ENCODE measurements at places on chromosomes 6 and 20.

- no peak for DNase-seq
Observed at GRCh38 chr20:25238319-25239037, 9.4 kb upstream of the PYGB start.

DNA sequence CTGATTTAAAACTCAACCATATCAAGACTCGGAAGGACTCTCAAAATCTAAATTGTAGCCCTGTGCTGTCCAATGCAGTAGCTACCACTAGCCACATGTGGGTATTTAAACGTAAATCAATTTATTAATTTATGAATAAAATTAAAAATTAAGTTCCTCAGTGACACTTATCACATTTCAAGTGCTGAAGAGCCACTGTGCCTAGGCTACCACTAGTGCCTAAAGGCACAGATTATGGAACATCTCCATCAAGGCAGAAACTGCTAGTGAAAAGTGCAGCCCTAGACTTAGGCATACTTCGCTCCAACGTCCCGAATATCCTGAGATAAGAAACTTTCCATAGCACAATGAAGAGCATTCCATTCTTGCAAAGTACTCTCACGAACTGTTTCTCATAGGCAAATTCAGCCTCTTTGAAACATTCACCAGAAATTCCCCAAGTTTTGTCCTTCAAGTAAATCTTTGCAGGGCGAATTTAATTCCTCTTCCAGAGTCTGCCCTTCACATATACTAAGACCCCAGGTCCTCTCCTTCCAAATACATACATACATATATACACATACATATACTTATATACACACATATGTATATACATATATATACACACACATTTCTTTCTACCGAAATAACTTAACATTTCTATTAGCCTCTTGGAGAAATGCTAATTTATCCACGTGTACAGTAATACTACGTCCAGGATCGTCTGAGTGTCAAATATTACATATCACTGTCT lies 1.3 kb downstream of the SUPT3H start:
- DNase-seq, result no peak

DNA sequence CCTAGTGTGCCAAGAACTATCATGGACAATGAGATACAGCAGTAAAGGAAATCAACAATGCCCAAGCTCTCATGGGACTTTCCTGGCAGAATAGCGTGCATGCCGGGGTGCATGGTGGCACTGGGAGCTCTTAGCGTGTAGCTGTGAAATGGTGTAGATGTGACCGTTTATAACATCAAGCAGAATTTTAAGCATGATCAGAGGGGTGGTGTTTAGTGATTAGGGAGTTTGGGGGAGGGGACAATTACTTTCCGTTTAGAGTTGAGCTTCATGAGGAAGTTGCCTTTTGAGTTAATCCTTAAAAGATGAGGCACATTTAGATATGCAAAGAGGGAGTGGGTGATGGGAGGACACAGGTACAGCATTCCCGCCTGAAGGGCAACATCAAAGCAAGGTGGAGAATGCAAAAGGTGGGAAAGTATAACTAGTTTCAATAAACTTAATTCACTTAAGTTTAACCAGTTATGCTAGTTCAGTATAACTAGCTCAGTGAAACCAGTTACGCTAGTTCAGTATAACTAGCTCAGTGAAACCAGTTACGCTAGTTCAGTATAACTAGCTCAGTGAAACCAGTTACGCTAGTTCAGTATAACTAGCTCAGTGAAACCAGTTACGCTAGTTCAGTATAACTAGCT lies 661.6 kb downstream of the QKI start:
- DNase-seq, result no peak

GRCh38 chr6:42338744-42339222 lies 112.9 kb downstream of the TRERF1 start:
- DNase-seq, result peak; percentile 66

DNA sequence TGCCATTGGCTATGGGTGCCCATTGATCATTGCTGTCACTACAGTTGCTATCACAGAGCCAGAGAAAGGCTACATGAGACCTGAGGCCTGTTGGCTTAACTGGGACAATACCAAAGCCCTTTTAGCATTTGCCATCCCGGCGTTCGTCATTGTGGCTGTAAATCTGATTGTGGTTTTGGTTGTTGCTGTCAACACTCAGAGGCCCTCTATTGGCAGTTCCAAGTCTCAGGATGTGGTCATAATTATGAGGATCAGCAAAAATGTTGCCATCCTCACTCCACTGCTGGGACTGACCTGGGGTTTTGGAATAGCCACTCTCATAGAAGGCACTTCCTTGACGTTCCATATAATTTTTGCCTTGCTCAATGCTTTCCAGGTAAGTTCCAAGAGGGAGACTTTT lies 16.4 kb downstream of the ADGRF4 start:
- no peak for DNase-seq

GRCh38 chr6:2542858-2543218 lies 207.9 kb downstream of the MYLK4 start:
- DNase-seq, result peak; percentile 39

GRCh38 chr20:34364223-34364506 lies 1.1 kb downstream of the ITCH start:
- DNase-seq, result no peak

DNA sequence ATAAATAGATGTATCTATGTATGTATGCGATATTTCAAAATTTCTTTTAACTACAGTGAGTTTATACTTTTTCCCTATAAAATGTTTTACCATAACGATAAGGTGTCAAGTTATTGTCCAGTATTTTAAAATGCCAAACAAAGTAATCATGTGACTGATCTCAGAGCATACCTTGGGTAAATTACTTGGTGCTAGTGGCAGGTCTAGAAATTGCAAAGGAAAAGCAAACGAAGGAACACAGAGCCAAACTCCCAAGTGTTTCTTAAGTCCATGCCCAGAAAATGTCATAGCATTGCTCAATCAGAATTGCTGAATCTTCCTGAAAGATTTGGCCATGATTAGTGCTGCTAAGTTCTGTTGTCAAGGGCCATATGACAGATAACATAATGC lies 77.5 kb downstream of the CAP2 start:
- DNase-seq, result no peak

DNA sequence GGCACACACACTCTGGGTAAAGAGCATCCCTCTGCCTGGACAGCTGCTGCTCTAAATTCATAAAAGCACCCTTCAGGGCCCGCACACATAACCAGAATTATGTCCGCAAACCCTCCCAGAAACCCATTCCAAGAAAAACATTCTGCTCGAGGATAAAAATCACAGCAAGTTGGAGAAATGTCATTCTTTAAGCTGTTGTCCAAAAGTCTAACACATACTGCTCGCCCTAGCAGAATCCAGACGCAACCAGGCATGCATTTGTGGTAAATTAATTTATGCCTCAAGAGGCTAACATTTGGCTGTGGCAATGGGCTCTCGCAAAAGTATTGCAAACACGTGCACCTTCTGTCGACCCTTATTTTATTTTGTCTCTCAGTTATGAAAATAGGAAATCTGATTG lies 116.1 kb upstream of the INSM1 start:
- DNase-seq, result no peak

GRCh38 chr20:43514648-43514999 lies 7.1 kb downstream of the L3MBTL1 start:
- DNase-seq, result no peak

- no peak for DNase-seq
Observed at GRCh38 chr20:32806356-32806755, 13.4 kb upstream of the MAPRE1 start.

GRCh38 chr6:119673741-119674140 lies 324.2 kb upstream of the MAN1A1 start:
- DNase-seq, result no peak

- no peak for DNase-seq
Observed at GRCh38 chr6:14957355-14958059, 288.4 kb upstream of the JARID2 start.

DNA sequence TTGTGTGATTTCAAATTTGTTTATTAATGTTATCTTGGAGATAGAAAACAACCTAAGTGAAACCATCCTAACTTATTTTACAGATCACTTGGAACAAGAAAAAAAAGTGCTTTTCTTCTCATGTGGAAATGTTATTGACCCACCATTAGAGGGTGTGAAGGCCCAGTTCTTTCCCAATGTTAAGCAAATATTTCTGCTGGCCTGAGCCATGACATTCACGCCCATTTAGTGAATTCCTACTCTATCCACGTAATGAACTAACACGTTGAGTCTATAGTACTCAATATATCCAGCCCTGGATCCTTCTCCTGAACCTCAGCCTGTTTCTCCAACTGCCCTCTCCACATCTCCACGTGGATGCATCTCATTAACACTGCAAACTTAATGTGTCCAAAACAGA lies 180.6 kb upstream of the ZFP64 start:
- no peak for DNase-seq

DNA sequence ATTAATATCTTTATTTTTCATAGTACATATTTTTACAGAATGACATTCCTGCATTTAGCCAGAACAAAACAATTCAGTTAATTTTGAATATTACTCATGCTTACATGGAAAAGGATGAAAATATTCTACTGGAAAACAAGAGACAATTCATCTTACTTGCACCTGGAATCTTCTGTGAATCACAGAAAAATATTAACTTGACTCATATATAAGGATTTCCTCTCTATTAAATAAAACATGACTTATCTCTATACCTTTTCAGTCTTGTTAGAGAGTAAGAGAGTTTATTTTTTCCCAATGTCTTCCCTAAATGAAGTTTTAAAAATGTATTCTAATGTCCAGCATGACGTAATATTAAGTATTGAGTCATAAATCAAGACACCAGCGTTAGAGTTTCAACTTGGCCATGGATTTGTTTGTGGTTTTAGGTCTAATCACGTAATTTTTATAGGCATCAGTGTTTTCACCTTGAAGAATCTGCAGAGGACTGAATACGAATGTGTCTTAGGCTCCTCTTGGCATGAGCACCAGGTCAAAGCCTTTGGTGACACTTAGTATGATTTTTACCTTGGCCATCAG lies 445.1 kb upstream of the JAG1 start:
- no peak for DNase-seq

DNA sequence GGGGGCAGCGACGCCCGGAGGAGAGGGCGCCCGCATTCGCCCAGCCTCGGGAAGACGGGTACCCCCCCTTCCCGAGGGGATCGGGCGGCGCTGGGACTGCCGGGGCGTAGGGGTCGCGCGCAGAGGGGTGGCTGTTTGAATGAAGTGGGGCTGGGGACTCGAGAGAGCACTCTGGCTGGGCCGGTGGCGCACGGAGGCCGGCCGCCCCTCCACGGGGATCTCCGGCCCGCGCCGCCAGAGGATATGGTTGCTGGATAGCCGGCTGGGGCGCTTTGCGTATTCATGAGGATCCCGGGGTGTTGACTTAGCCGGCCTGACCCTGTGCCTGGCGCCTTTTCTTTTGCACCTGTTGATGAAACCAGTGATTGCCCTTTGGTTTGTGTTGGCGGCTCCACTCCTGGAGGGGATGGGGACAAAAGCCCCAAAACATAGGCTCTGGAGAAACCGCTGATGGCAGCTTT lies 469 bp downstream of the SYNJ2 start:
- DNase-seq, result peak; percentile 58

GRCh38 chr6:46305236-46305635 lies 134.5 kb upstream of the ENPP5 start:
- no peak for DNase-seq

DNA sequence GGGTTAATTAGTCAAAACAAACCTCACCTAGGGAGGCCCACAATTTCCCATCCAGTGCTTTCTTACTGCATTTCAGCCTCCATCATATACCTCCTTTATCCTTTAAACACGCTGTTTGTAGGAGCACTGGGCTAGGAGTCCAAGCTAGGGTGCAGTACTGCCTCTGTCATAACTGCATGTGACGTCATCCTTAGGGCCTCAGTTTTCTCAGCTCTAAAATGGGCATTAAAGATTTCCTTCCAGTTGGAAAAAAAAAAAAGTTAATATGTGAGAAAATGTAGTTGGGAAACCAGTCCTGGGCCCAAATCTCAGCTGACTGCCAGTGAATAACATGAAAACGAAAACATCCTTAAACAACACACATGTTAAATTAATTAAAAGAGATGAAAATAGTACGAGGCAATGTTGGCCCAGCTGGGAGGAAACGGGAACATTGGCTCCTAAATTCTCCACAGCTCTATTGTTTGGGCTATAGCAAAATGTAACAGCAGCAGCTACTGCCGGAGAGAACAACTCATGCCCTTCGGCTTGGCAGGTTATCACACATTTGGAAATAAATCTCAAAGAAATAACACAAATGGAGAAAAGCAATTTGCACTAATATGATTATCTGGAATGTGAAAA lies 79.9 kb upstream of the CCDC167 start:
- DNase-seq, result no peak

DNA sequence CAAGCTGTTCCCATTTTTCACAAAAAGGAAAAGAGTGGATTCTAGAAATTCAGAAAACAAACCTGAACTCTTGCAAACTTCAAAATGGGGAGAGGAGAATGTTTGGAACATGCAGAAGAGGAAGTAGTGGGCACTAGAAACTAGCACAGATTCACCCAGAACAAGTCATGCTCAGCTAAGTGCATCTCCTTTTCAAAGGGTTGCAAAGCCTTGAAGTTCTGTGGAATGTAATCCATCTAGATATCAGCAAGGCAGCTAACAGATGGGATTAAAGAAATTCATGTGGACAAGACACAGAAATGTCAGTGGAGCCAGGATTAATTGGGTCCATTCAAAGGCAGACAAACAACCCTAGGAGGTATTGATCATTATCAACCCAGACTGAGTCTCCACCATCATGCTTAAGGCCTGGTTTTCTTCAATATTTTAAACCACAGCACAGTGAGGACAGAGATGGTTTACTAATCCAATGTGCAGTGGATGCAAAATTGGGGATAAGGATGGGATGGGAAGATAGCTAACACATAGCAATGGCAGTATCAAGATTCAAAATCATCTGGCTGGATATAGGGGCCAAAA lies 31.3 kb downstream of the KCNK5 start:
- DNase-seq, result no peak

- no peak for DNase-seq
Observed at GRCh38 chr6:38306931-38307330, 332.8 kb downstream of the BTBD9 start.

DNA sequence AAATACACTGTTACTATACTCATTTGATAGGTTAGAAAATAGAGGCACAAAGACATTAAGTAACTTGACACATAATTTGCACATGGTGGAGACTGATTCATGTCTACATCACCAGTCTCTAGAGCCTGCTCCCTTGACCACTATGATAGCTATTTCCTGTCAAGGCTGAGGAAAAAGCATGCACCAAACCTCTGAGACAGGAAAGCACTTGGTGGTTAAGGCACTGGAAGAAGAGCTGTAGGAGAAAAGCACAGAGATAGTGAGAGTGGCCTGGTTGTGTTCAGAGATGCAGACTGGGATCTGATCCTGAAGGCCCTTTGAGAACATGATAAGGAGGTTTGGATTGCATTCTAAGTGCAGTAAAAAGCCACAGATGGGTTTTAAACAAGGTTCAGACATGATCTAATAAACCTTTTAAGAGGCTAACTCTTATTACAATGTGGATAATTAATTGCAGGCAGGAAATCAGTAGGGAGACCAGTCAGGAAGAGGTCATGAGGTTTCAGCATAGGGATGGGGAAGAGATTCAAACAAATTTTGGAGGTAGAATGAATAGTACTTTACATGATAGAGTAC lies 168.9 kb downstream of the PHF3 start:
- no peak for DNase-seq

- DNase-seq, result no peak
Observed at GRCh38 chr20:40189621-40190020, 499.4 kb downstream of the MAFB start.
